ENCODE measurements at places on chromosomes 1 and 21.

DNA sequence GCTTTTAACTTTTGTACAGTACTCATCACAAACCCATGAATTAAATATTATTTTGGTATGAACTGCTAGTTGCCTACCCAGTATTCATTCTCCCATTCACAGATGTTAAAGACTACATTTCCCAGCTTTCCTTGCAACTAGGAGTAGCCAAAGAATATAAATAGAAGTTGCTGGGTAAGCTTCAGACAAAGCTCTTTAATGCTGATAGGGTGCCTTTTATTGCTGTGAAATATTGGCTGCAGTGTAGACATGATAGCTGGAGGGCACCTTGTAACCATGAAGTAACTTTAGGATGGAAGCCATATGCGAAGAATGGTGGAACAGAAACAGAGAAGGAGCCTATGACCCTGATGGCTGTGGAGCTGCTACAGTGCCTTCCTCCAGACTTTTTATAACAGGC is 16.7 kb downstream of the JUN start:
- no peak for DNase-seq

- no peak for DNase-seq
Measured at GRCh38 chr21:46099476-46099875, 1.6 kb downstream of the COL6A2 start.

GRCh38 chr1:209556162-209556690 is 27.3 kb upstream of the CAMK1G start:
- no peak for DNase-seq

DNA sequence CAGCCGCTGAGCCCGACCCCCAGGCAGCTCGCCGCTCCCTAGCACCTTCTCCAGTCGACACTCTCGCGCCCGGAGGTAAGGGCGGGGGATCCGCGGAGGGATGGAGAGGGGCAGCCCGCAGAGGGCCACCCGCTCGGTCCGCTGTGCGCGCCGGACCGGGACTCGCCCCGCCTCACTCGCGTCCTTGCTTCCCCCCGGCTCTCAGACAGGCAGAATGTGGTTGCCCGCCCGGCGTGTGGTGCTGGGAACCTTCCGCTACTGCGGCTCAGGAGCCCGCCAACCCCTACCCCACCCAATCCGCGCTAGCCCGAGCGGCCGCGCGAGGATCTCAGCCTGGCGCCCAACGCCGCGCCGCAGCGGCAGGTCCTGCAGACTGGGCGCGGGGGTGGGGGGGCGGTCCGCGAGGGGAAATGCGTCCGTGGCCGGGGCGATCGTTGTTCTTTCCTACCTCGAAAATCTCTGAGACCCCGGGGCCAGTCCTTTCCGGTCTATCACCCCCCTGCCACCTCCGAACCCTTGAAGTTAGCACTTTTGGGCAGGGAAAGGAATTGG is 404 bp downstream of the LRRC8C start:
- no peak for DNase-seq

DNA sequence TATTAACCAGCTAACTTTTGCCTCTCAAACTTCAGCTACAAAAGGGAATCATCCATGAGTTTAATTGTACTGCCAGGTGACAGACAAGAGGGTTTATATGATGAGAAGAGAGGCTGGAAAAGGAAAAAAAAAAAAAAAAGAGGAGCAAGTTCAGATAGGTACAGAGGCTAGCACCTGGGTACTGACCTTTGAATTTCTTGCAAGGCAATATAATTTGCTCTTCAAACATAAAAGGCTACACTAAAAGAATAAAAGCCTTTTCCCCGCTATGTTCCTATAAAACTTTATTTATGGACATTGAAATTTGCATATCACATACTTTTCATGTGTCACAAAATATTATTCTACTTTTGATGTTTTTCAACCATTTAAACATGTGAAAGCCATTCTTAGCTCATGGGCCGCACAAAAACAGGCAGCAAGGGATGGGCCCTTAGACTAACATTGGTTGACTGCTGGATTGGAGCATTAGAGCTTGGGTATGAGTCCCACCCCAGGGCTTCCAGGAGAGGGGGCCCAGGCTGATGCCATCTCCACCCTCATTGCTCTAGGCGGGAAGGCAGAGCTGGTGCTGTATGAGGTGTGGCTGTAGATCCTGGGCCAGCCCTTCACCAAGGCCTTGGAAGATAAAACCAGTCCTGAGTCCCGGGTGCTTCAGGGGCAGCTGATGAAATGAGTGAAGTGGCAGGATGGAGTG is 44.3 kb downstream of the ATP1B1 start:
- DNase-seq: no peak

DNA sequence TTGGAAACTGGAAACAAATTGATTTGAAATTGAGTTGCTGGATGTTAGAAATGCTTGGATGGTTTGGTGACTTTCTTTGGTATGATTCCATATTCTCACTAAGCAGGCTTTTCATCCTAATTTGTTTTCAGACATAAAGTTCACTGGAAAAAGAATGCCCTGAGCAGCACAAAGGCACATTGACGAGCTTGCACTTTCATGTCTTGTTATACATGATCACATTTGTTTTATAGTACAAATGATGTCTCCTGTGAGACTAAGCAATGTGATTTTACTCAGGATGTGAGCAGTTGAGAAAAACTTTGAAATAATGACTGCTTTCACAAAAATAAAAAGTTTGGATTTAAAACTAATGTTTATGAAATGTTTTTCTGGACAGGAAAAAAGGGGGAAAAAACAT is 63.6 kb downstream of the KCNT2 start:
- DNase-seq: no peak

DNA sequence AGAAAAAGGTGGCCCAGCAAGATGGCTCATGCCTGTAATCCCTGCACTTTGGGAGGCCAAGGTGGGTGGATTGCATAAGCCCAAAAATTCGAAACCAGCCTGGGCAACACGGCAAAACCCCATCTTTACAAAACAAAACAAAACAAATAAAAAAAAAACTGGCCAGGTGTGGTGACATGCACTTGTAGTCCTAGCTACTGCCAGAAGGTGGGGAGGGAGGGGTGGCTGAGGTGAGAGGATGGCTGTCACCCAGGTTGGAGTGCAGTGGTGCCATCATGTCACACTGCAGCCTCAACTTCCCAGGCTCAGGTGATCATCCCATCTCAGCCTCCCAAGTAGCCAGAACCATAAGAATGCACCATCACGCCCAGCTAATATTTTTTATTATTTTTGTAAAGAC is 22.8 kb downstream of the RERE start:
- no peak for DNase-seq

- DNase-seq: no peak
Measured at GRCh38 chr1:79530476-79530875, 523.9 kb upstream of the ADGRL4 start.

GRCh38 chr1:52145137-52145536 is 3.2 kb downstream of the ZFYVE9 start:
- no peak for DNase-seq

DNA sequence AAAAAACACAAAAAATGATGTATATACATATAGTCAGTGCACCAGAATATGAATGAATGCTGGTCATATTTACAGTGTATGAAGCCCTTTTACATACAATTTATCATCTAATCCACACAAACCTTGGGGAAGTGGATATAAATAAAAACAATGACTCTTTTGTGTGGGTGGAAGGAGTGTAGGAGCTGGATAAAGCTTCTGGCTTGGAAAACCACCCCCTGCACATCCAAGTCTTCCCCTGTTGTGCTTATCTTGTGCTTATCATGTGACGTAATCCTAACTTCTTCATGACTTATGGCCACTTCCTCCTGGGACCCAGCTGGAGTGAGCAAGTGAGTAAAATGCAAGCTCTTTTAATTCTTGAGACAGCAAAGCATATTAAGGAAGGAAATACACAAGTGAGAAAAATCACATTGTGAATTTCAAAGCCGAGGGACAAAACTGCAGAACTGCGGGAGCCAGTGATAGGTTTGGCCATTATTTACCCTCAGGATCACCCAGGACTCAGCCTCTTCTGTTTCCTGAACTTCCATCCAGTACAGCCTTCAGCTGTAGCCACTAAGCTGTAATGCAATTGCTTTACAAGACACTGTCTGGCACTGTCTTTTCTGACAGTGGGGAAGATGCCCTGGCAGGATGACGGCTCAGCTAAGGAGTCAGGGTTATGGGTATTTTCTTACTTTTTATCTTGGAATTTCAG is 104.0 kb upstream of the PPM1J start:
- DNase-seq: no peak

- DNase-seq: no peak
Measured at GRCh38 chr1:246364415-246364941, 142.6 kb downstream of the SMYD3 start.
